Activated effector memory CD4-positive, alpha-beta T cell treated with anti-CD3 and anti-CD28 coated beads, Interleukin-2, amount 50 U/mL, for 16 hours (primary cell): ENCODE measurements at places on chromosomes 13 and 19.

DNA sequence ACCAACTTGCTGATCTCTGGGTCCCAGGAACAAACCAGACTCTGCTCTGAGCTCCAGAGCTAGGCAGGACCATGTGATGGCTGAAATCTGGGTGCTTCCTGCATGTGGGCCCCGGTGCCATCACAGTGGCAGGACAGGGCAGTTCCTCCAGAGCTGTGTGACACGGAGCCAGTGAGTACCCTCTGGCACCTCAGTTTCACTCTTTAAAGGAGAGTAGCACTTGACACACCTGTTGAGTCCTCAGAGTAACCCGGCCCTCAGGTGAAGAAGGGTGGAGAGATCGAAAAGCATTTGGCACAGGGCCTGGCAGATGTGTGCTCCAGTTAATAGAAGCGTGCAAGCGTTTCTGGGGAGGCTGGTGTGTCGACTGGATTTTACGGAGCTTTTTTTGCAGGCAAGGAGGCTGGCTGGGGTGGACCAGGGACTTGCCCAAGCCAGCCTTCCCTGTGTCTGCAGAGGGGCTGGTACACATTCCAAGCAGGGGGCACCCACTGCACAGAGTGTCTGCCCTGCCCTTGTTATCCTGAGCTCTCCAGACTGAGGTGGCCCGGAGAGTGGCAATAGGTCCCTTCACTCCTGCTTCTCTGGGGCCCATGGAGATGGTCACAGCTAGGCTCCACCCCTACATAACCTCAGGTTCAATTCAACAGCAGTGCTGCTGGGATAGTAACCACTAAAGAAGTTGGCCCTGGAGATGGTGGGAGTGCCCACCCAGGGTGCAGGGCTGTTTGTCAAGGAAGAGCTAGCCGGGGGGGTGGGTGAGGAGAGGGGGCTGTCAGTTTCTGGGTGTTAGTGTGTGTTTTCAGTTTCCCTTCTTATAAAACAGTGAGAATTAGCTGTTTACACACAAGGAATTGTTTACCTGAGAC is 8.3 kb downstream of the RPS19 start:
- no peak for DNase-seq

DNA sequence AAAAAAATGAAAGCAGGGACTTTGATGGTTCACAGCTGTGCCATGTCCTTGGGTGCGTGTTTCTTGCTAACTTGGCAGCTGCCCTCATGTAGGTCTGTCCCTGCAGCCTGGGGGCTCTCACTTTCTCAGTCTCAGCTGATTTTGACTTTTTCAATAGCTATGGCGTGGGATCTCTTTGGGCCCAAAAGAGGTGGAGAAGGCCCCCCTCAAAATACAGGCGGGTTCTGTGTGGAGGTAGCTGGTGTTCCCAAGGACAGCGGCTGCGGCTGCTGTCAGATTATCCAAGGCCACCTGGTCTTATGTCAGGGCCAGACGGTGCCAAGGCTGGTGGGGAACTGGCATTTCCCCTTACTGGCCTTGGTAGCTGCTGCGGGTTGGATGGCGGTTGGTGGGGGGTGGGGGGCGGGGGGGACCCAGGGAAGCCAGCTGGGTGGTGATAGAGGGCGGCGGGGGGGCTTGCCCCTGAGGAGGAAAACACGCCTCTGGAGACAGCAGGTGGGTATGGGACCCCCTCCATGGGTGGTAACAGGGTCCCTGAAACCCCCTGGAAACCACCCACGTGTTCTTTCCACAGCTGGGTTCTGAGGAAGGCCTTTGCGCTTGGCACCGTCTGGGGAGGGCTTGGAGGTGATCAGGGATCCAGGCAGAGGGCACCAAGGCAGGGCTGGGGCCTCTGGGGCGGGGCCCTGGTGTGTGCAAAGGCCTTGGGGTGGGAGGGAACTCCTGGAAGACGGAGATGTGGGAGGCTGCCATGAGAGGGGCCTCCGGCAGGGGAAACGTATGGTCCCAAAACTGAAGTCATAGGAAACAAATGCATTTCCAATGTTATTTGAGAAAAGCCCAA is 4.1 kb downstream of the TIMM13 start:
- no peak for DNase-seq

- DNase-seq: no peak
These were observed 1736.7 kb upstream of the PRR20A start for GRCh38 chr13:55403887-55404487.

DNA sequence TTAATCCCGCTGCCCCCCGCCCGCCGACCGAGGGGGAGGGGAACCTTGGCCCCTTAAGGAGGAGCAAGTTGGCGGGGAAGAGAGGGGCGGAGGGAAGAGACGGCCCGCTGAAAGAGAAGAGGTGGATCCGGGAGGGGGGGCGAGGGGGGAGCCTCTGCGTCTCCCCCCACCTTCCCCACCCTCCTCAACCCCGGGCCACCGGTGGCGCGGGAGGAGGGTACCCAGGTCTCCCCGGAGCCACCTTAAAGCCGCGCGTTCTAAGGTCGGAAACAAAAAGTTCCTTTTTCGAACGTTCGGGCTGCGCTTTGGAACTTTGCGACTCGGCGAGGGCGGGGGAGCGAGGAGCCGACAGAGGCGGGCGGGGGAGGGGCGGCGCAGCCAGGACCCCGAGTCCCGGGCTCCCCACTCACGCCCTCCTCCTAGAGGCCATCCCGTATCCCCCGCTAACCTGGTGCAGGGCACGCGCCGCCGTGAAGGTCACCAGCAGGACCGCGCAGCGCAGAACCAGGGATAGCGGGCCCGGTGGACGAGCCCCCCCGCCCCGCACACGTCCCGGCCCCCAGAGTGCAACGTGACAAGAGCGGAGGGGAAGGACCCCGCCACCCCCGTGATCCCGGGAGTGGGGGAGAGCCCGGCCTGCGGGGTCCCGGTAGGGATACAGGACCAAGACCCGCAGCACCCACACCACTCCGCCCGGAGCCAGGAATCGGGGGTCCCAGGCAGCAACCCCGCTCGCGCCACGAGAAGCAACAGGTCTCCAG is 659 bp downstream of the ERF start:
- DNase-seq: peak; percentile 93

DNA sequence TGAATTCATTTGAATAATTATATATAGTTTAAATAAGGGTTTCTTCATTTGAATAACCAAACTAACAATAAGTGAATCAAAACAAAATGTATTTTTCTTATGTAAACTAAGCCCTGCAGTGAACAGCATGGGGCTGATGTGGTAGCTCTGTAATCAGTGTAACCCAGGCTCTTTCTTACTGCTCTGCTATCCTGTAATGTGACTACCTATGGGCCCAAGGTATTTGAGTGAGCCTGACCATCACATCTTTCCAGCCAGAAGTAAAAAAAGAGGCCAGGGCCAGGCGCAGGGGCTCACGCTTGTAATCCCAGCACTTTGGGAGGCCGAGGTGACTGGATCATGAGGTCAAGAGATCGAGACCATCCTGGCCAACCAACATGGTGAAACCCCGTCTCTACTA is 494.6 kb downstream of the DCT start:
- DNase-seq: no peak

DNA sequence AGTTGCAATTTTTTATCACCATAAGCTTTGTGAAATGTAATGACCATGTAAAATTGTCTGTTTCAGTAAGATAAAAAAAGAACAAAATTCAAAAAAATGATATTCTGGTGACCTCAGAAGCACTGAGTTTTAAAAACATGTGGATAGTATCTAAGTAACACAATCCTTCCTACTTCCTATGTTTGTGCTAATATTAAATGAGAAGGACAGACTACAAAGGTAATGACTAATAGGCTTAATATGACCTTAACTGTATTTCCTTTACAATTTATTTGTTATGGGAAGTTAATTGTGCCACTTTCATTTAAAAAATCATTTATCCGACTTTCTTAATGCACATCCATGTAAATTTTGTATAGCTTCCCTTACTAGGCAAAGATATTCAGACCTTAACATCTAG is 1030.4 kb upstream of the ATXN8OS start:
- DNase-seq: no peak

GRCh38 chr19:49591731-49592485 is 926 bp downstream of the PRR12 start:
- peak; percentile 81 for DNase-seq

- no peak for DNase-seq
These were observed 285.4 kb downstream of the ATP8A2 start for GRCh38 chr13:25657157-25657556.

- peak; percentile 71 for DNase-seq
These were observed 7.5 kb downstream of the F10 start for GRCh38 chr13:113129921-113130750.

- DNase-seq: no peak
These were observed at the start of gene ZNF112 for GRCh38 chr19:44356383-44357111. Gene ZNF112, minus strand, starts transcription at chr19:44356680. Its CDS starts 16,141 bp downstream, at chr19:44340539.

GRCh38 chr13:47908197-47908902 is 92.7 kb downstream of the SUCLA2 start:
- no peak for DNase-seq

DNA sequence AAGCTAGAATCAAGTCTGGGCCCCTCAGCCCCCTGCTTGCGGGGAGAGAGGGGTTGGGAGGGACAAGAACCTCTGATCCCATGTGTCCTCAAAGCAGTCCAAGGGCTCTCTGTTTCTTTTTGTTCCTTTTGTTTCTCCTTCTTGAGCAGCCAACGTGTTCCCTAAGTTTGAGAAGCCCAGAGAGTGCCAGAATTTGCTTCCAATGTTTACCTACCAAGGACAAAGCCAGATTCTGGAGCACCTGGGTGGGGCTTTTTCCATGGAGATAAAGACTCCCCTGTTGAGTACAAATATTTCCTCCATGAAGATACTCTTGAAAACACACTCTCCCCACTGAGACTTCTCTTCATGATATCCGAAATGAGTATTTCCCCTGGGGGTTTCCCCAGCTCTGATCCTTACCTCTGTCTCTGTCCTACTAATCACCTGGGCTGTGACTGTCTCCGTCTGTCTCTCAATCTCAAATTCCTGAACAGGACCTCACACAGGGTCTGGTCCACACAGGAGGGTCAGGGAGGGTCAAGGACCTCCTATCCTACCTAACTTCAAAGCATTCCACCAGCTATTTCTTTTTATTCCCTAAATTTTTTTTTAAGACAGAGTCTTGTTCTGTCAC is 27.4 kb downstream of the CD177 start:
- DNase-seq: no peak
